ENCODE measurements at places on chromosomes 6 and 20. TPM values are rescaled to one million over a fixed set of nuclear protein-coding genes. Genes with fewer than 3 reads are reported as not detected.

The PSORS1C1 gene
- total RNA-seq = 1.6 TPM

The EIF6 gene
- total RNA-seq = 97.8 TPM

The GSTA2 gene
- total RNA-seq = not detected

The TXLNB gene
- 0.24 TPM for total RNA-seq

The PTCRA gene
- total RNA-seq = not detected

The FYN gene
- total RNA-seq = 90.9 TPM

The PNPLA1 gene
- total RNA-seq = not detected

The BEND6 gene
- 18.2 TPM for total RNA-seq

The HCRTR2 gene
- total RNA-seq = not detected

The TAAR5 gene
- not detected for total RNA-seq

The WFDC2 gene
- total RNA-seq = not detected

The C20orf202 gene
- 0.16 TPM for total RNA-seq

The RNF182 gene
- total RNA-seq = 15.4 TPM

The EEF1A2 gene
- 0.24 TPM for total RNA-seq

The FAM217A gene
- not detected for total RNA-seq

The MYBL2 gene
- total RNA-seq = 3.7 TPM

The EFCAB8 gene
- total RNA-seq = under 0.01 TPM

The ERVFRD-1 gene
- not detected for total RNA-seq

The ESF1 gene
- total RNA-seq = 9.2 TPM

The TREML2 gene
- total RNA-seq = not detected

The BFSP1 gene
- total RNA-seq = 2.3 TPM

The SCGN gene
- not detected for total RNA-seq

The ZNF311 gene
- 1.6 TPM for total RNA-seq

The KIAA1755 gene
- 0.32 TPM for total RNA-seq

The SLC22A16 gene
- total RNA-seq = not detected

The CCN5 gene
- total RNA-seq = 59.2 TPM

The PRPF6 gene
- total RNA-seq = 55.3 TPM

The SIRPB1 gene
- not detected for total RNA-seq

The PCK1 gene
- total RNA-seq = not detected

The APCDD1L gene
- 9.8 TPM for total RNA-seq

The VSX1 gene
- not detected for total RNA-seq

The CCN6 gene
- total RNA-seq = not detected

The MRPS18A gene
- 35.0 TPM for total RNA-seq

The HSD17B8 gene
- total RNA-seq = 5.2 TPM

The TLDC2 gene
- 0.49 TPM for total RNA-seq

The C6orf62 gene
- 152 TPM for total RNA-seq

The OPN5 gene
- not detected for total RNA-seq
